ENCODE measurements at places on chromosomes 5 and 9.

DNA sequence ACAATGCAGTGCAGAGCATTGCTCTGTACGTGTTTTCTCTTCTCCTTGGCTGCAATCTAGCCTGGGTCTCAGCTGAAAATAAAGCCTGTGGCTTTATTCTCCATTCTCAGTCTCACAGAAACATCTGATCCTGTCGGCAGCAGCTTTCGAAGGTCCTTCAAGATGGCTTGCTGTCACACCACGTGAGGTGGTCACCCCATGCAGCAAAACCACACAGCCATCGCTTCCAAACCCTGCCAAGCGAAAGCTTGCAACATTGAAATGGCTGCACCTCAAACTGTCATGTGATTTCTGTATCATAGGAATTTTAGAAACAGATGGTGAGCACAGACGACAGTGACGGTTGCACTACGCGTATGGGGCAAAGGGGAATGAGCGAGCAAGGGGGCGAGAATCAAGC lies 98.5 kb upstream of the SMARCA2 start:
- no peak for DNase-seq

- DNase-seq, result no peak
Measured at GRCh38 chr9:68931821-68932220, 82.1 kb downstream of the PRKACG start.

GRCh38 chr5:116502138-116502537 lies 72.5 kb downstream of the SEMA6A start:
- no peak for DNase-seq

DNA sequence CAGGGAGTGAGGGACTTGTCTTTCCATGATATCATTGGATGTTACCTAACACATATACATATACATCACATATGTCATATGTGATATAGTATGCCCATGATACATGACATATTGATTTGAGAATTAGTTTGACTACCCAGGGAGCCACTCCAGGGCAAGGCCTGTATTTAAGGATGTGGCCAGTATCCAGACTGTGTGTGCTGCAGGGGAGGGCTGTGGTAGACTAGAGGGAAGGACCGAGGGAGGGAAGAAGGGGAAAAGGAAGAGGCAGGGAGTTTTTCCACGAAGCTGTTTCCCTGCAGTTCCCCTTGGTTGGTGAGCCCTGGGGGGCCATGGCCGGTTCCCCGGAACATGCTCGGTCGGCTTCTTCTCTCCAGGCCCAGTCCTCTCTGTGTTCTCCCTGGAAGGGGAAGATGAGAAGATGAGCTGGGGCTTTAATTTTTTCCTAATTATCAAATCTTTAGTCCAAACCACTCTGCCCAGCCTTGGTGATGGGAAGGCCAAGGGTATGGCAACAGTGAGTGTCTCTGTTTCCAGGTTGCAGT lies 48.7 kb downstream of the NSUN2 start:
- no peak for DNase-seq

DNA sequence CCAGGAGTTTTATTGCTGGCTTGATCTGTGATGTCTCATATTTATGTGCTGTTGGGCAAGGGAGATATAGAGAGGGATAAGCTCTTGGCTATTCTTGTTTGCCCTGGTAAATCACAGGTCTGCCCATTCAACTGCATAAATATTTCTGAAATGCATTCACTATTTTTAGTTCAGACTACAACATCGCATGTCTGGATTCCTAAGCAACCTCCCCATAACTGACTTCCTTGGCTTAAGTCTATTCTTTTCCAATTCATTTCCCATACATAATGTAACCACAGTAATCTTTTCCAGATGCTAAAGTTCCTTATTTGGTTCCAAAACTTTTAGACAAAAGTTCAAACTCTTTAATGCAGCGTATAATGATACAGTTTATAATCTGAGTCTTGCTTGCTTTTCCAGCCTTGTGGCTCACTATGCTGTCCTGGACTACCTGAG lies 321.4 kb upstream of the ACTBL2 start:
- no peak for DNase-seq

DNA sequence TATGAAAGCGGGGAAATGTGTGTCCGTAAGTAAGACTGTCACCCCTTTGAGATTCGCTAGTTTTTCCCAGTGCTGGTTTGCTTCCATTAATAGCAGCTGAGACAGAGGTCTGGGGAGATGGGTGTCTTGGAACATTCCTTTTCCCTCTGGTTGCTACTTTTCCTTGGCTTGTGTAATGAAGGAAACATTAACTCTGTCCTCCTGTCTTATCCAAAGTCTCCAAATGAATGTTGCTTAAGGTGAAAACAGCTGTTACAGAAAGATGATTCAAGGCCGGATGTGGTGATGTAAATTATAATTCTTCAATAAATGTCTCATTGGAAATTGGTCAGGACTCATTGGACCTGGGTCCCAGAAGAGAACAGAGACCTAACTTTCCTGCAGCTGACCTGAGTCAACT lies 50.0 kb downstream of the MEGF10 start:
- no peak for DNase-seq

DNA sequence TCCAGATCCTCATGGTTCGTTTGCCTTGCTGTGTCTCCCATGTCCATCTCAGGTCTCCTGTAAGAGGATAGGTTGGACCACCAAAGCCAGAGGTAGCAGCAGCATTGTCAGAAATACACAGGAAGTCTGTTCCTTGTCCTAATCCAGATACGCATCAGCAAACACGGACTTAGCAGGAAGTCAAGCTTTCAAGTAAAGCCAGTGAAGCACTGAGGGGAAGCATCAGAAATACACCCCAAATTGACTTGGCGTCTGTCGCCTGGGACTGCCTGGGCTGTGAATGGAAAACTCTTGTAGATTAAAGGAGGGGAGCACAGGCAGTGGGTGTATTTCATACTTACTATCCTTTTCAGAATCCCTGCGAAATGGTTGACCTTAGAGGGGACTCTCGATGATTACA lies 171.3 kb downstream of the PSAT1 start:
- DNase-seq, result peak; percentile 57

DNA sequence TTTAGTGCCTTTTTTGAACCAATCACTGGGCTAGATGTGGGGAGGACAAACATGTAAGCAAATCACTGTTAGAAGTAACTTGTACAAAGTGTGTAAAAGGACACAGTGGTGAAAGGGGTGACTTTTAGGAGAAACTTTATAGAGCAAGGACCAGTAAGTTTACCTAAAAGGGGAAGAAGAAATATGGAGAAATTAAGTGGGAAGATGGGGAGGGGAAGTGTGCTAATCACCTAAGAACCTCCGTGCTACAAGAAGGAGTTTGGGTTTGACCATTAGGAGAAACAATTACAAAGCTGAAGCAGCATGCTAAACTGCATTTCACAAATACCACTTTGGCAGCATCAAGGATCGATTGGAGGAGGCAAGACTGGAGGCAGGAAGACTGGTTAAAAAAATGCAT lies 17.3 kb downstream of the ITGA1 start:
- no peak for DNase-seq

DNA sequence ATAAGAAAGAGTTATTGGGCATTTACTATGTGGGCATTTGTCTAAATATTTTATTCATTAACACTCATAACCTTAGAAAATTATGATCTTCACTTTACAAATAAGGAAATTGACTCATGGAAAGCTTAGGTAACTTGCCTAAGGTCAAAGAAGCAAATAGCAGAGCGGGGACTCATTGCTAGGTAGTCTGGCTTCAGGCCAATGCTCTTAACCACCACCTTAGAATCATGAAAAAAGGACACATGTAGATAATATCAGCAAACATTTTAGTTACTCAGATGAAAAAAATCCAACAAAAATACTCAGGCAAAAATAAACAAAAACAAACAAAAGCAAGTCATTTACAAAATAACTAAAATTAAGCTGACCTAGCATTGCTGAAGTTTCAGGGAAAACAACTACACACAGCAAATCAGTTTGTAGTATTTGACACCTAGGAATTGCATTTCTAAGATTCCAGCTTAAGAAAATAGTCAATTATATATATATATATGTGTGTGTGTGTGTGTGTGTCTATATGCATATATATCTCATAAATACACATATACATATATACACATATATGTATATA lies 166.0 kb downstream of the HMHB1 start:
- no peak for DNase-seq

GRCh38 chr5:95773335-95774059 lies 42.4 kb downstream of the RHOBTB3 start:
- DNase-seq, result no peak

- peak; percentile 72 for DNase-seq
Measured at GRCh38 chr9:38423973-38424843, at the start of gene IGFBPL1. TSS of gene IGFBPL1 (minus strand) at chr9:38424454. CDS start at chr9:38424424, 30 bp downstream.

DNA sequence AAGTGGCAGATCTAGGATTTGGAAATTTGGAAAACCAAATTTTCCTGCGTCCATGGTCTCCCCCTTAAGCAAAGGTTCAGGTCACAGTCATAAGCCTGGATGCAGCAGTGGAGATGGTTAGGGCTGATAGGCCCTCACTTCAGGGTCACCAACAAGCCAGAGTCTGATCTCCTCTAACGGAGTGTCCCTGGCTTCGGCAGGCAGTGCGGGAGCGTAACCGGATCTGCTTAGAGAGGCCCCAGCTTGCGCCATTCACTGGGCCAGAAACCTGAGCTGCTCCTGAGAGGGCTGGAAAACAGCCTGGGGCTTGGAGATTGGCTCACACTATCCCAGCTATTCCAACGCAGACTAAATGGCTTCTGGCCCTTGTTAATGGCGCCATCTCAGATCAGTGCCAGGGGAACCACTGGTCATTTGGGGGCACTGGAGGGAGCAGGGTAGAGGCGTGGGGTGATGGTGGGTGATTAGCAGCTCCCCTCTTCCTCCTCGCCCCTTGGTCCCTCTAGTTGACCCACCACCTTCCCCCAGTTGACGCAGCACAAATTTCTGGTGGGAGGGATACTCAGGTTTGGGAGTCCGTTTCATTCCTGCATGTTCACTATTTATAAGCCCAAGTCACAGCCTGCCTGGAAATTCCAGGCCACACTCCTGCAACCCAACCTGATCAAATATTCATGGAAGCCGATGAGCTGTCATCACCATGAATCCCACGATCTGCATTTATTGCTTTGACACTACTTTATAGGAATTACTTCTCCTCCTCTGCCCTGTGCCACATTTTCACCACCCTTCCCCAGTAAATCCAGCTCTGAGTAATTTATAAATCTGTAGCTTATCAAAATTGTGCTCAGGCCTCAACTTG lies 134.6 kb upstream of the CPEB4 start:
- peak; percentile 82 for DNase-seq

DNA sequence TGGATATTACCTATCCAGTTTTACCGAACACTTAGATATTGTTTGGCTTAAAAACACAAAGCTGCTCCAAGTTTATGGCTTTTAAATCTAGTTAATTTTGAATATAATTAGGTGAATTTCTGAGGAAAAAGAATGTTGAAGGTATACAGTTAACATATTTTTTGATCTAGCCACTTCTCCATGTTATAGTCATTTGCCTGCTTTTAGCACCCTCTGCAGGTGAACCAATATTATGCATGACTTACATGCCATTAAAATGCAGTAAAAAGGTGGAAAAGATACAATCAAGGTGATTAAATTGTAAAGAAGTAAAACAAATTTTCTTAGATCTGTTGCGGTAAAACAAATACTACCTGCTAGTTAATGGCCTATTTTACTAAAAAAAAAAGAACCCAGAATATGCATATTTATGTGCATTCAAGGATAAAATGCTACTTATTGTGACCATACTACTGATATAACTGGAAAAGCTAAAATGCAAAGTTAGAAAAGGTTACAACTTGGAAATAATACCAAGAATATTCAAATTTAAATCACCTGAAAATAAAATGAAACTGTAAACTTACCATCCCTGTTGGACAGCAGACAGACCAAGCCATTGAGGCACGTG lies 132.1 kb downstream of the AP3B1 start:
- peak; percentile 33 for DNase-seq

DNA sequence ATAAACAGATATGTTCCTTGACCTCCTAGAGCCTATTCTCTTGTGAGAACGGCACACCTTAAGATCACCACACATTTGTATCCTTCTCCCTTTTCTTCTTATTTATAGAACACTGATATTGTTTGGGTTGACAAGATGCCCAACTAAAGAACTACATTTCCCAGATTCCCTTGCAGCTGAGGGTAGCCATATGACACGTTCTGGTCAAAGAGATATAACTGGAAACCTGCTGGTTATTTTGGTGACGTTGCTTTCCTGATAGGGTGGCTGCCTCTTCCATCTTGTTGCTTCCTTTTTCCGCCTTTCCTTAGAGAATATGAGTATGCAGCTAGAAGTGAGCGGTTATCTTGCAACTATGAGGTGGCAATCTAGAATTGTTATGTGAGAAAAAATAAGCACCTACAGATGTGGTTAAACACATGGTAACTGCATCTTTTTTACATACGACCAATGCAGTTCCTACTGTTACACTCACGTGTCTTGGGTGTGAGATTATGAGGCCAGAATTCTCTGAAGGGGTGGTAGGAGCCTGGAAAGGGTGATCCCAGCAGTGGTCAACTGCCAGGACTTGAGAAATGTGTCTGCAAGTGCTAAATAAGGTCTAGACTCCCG lies 72.9 kb downstream of the SEC61B start:
- no peak for DNase-seq

DNA sequence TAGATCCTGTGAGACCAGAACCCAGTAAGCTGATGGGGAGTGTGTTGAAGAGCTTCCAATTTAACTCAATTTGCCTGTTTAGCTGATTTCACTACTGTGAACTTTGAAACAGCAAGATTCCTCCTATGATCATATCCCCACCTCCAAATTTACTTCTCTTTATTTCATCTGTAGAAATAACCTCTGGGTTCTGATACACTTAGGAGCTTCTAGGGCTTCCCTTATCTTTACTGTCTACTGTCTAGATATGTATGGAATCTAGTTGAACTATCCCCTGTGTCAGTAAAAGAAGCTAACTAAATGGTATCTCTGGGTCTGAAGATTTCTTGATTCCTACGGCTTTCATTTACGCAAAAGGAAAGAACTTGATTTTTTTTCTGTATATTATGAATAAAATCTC lies 116.8 kb downstream of the GCNT1 start:
- DNase-seq, result no peak

GRCh38 chr5:2514484-2514883 lies 237.0 kb downstream of the IRX2 start:
- no peak for DNase-seq

DNA sequence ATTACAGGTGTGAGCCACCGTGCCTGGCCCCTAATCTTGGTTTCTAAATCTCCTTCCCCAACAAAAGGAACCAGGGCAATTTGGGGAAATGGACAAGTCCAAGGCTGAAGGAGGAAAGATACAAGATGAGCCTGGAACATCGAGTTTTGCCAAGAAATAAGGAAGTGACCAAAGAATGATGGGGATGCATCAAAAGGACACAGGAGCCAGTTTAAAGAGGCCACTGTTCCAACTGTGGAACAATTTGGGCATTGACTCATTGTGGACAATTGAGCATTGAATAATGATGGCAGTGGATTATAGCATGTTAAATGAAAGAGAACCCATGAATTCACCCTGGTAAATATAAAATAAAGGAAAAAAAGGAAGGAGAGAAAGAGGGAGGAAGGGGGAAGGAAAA lies 47.5 kb downstream of the DUSP1 start:
- DNase-seq, result no peak

GRCh38 chr9:24844217-24844616 lies 298.5 kb upstream of the IZUMO3 start:
- no peak for DNase-seq

- DNase-seq, result no peak
Measured at GRCh38 chr9:24382566-24382965, 163.1 kb downstream of the IZUMO3 start.

GRCh38 chr5:135069016-135069770 lies 35.2 kb upstream of the PITX1 start:
- DNase-seq, result no peak

GRCh38 chr5:104266161-104266560 lies 703.6 kb upstream of the NUDT12 start:
- no peak for DNase-seq

Measured in WERI-Rb-1 (cell line).